ENCODE measurements at places on chromosomes 5 and 9.

DNA sequence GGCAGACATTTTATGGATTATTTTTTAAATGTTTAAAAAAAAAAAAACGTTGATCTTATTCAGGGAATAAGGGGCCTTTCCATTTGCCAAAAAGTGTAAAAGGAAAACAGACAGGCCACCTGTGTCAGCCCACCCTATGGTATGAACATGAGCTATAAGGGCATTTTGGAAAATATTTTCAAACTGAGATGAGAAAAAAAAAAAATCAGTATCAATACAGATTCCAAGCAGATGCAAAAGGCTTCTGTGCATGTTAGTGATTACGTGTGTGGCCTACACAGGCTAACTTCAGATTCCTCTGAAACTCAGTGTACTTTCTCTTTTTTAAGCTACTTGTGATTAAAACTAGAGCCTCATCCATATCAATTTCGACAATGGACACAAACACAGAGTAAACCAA is 189.9 kb downstream of the BNC2 start:
- no peak for DNase-seq

- DNase-seq, result no peak
These were observed 1867.9 kb upstream of the NUDT12 start for GRCh38 chr5:105430516-105430915.

- DNase-seq, result no peak
These were observed 29.9 kb downstream of the SKP2 start for GRCh38 chr5:36181774-36182173.

DNA sequence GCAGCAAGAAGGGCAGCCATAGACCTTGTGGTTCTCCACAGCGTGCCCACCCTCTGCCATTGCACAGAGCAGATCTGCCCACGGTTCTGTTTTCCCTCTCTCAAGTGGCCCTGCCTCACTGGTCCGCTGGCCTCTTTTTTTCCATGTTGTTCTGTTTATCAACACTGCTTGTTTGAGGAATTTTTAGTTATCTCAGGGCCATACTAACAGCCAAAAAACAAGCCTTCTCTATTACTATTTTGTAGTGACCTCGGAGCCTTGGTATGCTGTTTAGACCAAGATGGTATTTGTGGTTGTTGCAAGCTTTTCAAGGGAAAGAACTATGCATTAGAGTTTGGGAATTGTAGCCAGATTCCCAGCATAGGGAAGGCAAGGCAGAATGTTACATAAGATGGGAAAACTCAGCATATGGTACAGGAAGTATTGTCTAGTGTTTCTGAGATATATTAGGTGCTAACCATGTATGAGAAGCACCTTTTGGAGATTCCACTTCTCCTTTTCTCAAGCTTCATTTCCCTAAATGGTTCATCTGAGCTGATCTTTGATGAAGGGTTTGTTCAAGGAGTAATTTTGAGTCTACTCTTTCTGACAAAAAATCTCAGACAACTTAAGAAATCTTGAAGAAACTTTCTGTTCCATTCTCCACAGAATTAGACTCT is 54.3 kb downstream of the NUP214 start:
- peak; percentile 91 for DNase-seq

GRCh38 chr9:27421577-27421976 is 102.5 kb upstream of the IFNK start:
- no peak for DNase-seq

GRCh38 chr5:168697034-168697720 is 118.0 kb upstream of the PANK3 start:
- no peak for DNase-seq

DNA sequence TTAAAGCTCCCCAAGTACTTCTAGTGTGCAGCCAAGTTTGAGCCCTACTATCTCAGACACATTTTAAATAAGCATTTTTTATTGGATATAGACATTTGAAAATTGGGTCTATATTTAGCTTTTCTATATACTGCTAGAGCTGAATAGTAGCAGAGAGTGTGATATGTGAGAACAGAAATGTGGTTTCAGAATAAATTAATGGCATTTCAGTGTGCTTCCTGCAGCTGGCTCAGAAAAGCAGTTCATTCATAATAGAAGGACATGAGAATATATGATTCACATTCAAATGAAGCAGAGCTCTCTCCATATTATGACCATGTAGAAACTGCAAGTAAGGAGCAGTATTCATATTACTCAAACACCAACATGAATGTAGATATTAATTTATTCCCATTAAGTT is 464.0 kb downstream of the PTPRD start:
- DNase-seq, result no peak

DNA sequence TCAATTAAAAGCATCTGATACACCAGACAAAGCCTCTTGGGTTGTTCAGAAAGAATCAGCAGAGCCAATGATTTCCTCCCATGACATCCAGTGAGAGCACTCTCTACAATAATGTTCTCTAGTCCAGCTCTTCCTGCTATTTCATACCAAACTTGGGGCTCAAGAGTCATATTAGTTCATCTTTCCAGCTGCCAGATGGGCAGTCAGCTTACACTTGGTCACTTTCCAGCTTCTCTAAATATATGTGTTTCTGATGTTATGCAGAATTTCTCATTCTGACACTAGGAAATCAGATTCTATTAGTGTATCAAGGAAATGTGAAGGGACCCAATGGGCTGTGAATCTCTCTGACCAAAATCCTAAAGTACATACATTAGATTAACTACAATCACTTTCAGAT is 148.9 kb downstream of the ENC1 start:
- DNase-seq, result no peak

DNA sequence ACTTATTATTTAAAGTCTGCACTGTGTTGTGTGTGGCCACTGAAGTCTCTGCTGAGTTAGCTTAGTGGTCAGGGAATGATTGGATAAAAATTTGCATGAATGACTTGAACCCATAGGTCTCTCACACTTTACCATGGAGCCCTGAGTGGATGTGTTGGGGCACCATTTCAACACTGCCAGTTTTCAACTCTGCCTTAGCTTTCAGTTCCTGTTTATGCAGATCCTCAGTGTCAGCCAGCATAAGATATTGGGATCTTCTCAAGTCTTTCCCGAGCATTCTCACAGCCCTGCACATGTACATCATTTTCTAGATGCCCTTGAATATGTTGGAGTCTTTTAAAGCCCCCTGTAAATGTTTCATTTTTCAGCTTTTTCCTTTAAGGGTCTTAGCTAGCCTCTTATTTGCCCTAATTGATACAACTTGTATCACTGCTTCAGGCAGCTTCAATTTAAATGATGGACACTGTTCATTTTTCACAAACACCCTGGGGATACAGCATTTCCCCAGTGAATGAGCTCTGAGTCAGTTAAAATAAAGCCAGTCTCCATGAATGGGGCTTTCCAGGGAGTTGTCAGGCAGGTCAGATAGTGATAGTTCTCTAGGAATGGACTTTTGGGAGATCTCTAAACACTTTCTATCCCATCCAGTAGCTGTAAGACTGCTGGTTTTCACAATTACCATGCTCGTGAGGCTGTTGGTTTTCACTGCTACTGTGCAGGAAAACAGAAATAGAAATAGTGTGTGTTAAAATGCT is 211.9 kb upstream of the PAPPA start:
- DNase-seq, result no peak

GRCh38 chr9:91221332-91221731 is 140.4 kb downstream of the AUH start:
- no peak for DNase-seq

DNA sequence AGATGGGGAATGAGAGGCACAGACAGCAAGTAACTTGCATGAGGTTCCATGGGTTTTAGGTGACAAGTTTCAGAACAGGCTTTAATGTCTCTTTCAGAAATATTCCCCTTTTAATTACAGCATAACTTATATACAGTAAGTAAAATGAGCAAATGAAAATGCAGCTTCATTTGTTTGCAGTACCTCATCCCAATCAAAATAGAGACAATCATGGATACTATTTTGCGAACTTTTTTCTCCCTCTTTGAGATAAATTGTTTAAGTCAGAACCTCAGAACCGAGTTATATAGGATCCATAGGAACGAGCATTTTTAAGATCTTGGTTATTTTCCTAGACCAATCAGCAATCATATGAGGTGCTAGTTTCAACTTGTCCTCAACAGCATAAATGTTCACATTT is 3.5 kb downstream of the LCP2 start:
- DNase-seq, result no peak

- no peak for DNase-seq
These were observed 21.0 kb downstream of the PLAC8L1 start for GRCh38 chr5:146084376-146084775.

DNA sequence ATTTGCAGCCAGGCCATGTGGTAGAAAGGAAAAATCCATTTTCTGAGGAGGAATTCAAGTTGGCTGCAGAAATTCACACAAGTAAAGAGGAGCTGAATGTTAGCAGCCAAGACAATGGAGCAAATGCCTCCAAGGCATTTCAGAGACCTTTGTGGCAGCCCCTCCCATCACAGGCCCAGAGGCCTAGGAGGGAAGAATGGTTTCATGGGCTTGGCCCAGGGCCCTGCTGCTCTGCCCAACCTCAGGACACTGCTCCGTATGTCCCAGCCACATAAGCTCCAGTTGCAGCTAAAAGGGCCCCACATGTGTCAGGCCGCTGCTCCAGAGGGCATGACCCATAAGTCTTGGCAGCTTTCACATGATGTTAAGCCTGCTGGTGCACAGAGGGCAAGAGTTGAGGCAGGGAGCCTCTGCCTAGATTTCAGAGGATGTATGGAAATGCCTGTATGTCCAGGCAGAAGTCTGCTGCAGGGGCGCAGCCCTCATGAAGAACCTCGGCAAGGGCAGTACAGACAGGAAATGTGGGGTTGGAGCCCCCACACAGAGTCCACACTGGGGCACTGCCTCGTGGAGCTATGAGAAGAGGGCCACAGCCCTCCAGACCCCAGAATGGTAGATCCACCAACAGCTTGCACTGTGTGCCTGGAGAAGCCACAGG is 144.2 kb upstream of the EPB41L4A start:
- DNase-seq, result no peak

DNA sequence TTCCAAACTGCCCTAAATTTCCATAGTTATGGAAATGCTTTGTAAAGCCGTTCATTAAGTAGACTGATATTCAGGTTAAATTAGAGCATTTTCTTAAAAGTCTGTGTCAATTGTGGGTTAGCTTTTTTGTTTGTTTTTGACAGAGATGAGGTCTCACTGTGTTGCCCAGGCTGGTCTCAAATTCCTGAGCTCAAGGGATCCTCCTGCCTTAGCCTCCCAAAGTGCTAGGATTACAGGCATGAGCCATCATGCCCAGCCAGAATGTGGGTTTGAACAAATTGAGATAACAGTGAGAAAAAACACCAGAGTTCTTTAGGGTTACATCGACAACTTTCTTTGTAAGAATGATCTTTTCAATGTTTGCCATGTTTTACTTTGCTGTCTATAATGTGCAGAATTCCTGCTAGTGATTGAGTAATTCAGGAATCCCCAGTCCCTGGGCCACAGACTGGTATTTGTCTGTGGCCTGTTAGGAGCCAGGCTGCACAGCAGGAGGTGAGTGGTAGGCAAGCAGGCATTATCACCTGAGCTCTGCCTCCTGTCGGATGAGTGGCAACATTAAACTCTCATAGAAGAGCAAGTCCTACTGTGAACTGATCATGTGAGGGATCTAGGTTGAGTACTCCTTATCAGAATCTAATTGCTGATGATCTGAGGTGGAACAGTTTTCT is 80.5 kb downstream of the RAI14 start:
- no peak for DNase-seq
